ENCODE measurements at places on chromosomes 2 and 18.

DNA sequence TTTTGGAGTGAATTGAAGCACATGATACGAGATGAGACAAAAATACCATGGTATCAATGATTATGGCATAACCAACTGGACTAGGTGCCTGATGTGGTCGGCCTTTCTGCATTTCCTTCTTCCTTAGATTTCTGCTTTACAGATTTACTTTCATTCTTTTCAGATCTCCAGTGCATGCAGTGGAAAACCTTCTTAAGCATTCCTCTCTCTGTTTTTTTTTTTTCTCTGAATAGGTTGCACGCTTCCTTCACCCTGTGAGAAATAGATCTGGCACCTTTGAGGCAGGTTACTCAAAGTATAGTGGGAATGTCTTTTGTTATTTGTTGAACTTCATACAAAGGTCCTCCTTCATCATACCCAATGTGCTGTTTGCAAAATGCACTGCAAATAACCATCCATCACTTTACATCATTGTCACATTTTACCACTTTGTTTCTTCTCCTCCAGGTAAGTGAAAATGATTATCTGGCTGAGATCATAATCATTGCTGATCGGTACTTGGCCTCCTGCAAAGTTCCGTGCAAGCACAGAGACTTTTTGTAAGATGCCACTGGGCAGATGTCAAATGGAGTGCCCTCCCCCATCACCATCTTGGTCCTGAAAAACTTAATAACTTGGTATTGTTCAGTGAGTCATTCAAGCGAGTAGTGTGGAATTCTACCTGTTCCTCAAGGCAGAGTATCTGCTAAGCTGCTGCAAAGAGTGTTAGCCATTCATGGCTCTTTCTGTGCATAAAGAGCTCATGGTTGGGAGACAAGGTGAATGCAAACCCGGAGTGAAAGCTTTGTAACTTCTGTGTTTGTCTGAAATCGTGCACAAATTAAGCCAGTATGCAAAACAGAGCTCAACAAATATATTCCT lies 30.0 kb upstream of the KLHL14 start:
- DNase-seq: no peak

- no peak for DNase-seq
Measured at GRCh38 chr2:215027779-215028178, 110.6 kb downstream of the ABCA12 start.

DNA sequence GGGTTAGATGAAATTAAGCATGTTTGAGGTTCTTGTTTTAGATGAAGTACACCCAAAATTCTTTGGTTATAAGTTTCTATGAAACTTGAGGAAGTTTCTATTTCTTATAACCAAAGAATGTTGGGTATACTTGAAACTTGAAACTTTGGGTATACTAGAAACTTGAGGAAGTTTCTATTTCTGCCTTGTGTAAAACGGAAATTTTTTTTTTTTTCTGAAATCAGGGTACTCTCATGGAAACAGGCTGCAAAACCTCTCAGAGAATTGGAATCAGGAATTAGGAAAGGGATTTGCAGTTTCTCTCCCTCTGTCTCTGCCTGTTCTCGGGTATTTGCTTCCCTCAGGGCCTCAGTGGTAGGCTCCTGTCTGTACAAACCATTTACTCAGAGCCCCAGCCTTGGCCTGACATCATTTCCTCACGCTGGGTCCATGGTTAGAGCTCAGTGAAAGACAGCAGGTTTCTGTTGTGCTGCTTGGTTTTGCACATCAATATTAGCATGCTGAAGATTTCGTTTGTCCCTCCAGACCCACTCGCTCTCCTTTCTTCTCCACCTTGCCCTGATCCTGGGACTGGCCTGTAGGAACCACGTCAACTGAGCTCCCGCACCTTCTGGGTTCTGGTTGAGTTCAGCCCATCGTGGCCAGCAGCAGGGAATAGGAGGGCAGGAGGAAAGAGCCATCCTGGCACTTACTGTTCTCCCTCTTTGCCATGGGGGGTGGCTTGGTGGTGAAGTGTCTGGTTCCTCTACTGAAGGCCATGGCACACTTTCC lies 106.4 kb downstream of the POLR1A start:
- no peak for DNase-seq

GRCh38 chr2:235301202-235302076 lies 192.4 kb upstream of the AGAP1 start:
- no peak for DNase-seq

DNA sequence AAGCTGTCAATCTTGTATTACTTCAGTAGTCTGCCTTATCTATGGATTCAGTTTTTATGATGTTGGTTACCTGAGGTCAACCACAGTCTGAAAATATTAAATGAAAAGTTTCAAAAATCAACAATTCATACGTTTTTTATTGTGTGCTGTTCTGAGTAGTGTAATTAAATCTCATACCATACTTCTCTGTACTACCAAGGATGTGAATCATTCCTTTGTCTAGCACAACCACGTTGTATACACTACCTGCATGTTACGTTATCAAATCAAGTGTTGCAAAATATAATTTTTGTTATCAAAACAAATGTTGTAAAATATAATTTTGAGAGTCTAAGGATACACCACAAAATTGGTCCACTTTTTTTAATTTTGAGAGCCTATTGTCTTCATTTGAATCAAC lies 590.2 kb upstream of the SETBP1 start:
- no peak for DNase-seq

GRCh38 chr2:198852248-198852647 lies 605.5 kb downstream of the SATB2 start:
- no peak for DNase-seq

DNA sequence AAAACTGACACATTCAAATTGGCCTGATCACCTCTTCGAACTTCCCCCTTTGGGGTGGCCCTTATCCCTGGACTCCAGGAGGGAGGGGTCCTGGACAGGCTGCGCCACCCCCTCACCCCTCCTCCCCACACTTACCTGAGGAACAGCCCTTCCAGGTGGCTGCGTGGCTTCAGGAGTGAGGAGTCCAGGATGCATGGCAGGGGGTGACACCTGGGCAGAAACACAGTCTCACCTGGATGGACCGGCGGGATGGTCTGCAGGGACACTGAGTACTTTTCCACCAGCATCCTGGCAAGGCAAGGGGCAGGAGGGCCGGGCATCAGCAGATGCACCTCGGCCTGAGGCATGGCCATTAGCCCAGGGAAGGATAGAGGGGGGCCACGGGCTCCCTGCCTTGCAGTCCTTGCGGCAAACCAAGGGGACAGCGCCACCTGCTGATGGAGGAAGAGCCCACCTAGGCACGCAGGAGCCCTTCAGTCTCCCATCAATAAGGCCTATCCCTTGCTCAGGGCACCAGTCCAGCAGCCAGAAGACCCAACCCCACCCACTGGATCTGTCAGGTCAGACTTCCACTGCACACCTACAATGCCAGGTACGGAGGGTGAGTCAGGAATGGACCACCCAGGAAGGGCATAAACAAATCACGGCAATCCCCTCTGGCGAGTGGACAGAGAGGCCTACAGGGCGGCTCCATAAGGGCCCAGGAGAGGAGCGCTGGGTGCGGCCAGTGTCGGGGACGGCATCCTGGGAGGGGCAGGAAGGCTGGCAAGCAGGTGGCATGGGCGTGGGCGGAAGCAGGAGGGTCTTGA lies 26.0 kb downstream of the FAM178B start:
- peak; percentile 62 for DNase-seq

GRCh38 chr18:21960189-21960588 lies 209.2 kb upstream of the GATA6 start:
- DNase-seq: no peak

GRCh38 chr2:170965446-170966225 lies 36.6 kb downstream of the GORASP2 start:
- DNase-seq: no peak

DNA sequence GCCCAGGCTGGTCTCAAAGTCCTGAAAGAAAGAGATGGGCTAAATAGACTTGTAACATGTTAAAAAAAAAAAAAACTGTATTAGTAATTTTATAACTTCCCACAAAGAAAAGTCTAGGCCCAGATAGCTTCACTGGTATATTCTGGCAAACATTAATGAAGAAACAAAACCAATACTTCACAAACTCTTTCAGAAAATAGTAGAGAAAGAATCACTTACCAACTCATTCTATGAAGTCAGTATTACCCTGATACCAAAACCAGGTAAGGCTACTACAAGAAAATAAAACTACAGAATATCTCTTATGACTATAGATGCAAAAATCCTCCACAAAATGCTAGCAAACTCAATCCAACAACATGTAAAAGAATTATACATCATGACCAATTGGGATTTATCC lies 59.9 kb upstream of the ODC1 start:
- DNase-seq: no peak

- no peak for DNase-seq
Measured at GRCh38 chr18:37139876-37140275, 310.9 kb downstream of the KIAA1328 start.

GRCh38 chr2:121287146-121287798 lies 2.3 kb upstream of the TFCP2L1 start:
- no peak for DNase-seq

GRCh38 chr2:28680657-28681056 lies 71.0 kb upstream of the PPP1CB start:
- DNase-seq: no peak

- DNase-seq: no peak
Measured at GRCh38 chr2:128494307-128494639, 175.6 kb upstream of the HS6ST1 start.

Measured in stimulated activated CD8-positive, alpha-beta memory T cell treated with anti-CD3 and anti-CD28 coated beads, Interleukin-7, amount 100 ng/mL, for 1 hour (primary cell).